ENCODE measurements at places on chromosomes 6 and 20.
A peak's percentile ranks its signal among the peaks of the same experiment; 100 is the strongest.

GRCh38 chr6:45647341-45648261, 269.9 kb upstream of the SUPT3H start:
- no peak for DNase-seq

DNA sequence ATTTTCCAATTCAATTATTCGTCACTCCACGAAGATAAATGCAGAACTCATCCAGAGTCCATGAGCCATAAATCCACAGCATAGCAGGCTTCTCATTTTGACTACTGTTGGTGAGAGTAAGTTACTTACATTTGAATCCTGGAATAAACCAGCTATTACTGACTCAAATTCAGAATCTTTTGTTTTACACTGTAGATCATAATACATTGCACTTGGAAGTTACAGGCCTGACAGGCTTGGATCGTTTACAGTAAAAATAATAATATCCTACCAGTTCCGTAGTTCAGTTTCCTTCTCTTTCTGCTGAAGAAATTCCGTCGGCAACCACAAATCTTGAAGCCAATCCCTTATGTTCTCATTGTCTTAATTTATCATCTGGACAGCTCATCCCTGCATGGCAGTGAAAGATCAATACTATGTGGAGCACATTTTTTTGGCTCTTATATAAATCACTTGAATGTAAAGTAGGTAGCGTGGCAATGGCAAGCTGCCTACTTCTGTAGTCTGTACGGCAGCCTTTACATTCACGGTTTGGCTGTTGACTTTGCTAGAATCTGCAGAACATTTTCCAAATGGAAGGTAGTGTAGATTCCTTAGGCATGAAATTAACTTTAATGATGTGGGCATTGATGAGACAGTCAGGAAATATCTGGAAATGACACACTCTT, 142.9 kb downstream of the WDR27 start:
- no peak for DNase-seq

- no peak for DNase-seq
Observed at GRCh38 chr20:16327606-16328005, 245.6 kb downstream of the KIF16B start.

DNA sequence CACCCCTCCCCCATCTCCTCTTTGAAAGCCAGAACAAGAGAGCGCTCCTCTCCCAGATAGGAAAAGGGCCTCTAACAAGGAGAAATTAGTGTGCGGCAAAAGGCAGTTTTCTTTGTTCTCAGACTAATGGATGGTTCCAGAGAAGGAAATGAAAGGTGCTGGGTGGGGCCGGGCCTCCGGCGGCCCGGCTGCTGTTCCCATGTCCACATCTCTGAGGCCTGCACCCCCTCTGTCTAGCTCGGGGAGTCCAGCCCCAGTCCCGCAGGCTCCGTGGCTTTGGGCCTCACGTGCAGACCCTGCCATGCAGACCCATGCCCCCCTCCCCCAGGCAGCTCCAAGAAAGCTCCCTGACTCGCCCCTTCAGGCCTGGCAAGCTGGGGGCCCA, 35.8 kb upstream of the MRGBP start:
- DNase-seq = no peak

GRCh38 chr20:46010491-46011391, 2.0 kb downstream of the MMP9 start:
- peak; percentile 55 for DNase-seq

DNA sequence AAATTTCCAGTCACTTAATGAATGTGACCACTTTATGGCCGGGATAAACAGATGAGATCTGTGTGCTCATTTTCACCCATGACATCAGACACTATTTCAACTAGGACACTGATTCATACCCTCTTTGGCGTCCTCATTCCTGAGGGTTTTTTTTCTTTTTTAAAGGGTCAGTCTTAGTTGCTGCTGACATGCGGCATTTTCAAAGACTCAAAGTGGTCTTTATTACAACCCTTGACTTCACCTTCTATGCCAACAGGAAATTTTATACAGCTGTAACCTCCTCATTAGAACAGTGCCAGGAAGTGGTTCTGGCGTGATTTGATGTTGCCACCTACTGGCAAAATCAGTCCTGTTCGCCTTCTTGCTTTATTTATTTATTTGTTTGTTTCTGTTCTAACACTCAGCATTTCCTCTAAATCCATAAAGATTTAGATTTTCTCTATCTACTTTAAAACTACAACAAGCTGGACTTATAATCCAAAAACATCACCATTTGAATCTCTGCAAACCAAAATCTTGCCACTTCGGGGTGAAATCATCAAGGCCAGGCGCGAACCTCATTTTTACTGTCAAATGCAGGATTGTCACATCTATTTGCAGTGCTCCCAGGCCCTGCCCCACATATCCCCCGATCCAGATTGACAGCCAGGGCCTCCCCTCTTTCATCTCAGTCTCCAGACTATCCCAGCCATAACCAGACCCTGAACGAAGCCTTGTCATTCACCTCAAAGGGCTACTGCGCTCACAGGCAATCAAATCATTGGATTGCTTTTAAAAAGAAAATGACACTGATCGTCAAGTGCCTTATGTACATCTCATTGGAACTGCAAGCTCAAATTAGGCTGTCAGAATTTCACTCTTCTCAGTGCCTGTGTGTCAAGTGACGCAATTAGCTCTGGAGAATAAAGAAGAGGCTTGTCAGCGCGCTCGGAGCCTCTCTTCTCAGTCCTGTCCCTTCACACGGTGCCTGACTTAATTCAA, 77.5 kb downstream of the C6orf118 start:
- no peak for DNase-seq

- no peak for DNase-seq
Observed at GRCh38 chr6:50007819-50008218, 14.0 kb downstream of the DEFB110 start.

All from activated naive CD4-positive, alpha-beta T cell treated with anti-CD3 and anti-CD28 coated beads, Interleukin-2, amount 10 ng/mL, durations not matched to agents 7 days and 5 days (primary cell).